Esophagus squamous epithelium (tissue), 5 donors: ENCODE measurements at places on chromosomes 6 and 20.

DNA sequence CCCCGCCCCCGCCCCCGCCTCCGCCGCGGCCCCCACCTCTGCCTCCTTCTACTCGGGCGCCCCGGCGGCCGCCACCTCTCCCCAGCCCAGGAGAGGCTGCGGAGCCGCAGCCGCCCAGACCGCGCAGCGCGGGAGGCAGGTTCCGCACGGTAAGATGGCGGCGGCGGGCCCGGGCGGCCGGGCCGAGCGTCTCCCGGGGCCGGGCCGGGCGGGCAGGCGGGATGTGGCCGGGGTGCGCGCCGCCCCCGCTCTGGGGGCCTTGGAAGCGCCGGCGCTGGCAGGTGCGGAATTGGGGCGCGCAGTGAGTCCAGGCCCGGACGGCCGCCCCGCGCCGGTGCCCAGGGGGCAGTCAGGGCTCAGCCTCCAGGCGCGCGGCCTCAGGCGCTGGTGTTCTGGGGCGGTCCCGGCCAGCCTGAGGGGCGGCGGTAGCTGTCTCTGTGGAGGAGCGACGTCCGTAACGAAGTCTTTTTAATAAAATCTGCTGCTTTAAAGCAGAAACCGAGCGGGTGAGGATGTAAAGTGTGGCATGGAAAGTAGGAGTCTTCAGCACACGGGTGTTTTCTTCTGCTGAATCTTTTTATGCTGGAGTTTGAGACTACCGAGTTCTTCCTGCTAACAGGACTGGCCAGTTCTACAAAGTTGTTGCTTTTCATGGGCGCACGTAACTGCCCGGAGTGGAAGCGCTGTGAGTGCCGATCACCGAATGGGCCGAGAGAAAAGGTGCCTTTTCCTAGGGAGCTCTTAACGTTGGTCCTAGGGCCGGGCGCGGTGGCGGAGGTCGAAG lies at the start of gene GID8:
TSS of gene GID8 (plus strand) at position 43 of the 784 bp plus-strand sequence. CDS start 3,356 bp downstream, outside the sequence.
- no peak for DNase-seq

- DNase-seq: no peak
Measured at GRCh38 chr20:58982406-58983114, 1.5 kb downstream of the NELFCD start.

- no peak for DNase-seq
Measured at GRCh38 chr20:53100476-53100911, 128.3 kb downstream of the TSHZ2 start.

- no peak for DNase-seq
Measured at GRCh38 chr6:43817192-43817591, 47.2 kb downstream of the VEGFA start.

DNA sequence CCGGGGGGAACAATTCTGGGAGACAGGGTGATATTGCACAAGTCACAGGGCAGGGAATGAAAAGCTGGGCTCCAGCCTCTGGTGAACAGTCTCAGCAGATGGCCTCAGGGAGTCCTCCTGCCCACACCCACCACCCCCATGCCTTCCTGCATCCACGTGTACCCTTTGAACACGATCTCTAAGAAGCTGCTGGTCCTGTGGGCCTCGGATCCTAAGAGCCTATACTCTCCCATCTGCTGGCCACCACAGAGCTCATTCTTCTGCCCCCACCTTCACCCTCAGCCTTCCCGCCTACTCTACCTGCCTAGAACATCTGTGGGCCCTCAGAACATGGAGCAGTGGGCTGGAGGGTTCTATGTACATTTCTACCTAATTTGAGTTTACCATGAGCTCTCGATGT lies 60.3 kb downstream of the TRERF1 start:
- no peak for DNase-seq

- DNase-seq: no peak
Measured at GRCh38 chr20:20778676-20779075, 66.2 kb upstream of the RALGAPA2 start.

DNA sequence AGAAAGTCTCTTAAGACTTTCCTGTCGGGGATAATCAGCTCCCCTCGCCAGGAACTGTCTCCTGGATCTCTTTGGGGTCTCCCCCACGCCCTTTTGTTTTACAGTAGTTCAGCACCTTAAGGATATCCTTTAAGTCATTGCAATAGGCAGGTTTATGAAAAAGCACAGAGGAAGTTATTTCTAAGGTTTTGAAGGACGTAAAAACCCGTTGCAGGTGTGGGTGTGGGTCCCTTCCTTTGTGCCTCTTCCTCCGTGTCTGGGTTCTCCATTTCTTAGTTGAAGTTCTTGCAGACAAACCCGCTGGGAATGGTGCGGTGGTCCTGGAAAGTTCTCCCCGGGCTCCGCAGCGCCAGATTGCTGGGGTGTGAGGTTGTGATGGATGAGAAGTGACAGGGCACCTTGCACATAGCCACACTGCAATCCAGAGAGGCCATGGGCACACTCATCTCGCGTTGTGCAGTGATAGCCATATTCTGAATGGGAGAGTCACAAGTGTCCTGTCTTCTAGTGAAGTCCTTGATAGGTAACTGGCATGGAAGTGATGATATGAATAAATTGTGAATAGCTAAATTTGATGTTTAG lies 65.2 kb downstream of the GTF2H5 start:
- no peak for DNase-seq

GRCh38 chr6:121694389-121694788 lies 258.9 kb downstream of the GJA1 start:
- no peak for DNase-seq

GRCh38 chr20:13464702-13465101 lies 174.0 kb downstream of the TASP1 start:
- no peak for DNase-seq

DNA sequence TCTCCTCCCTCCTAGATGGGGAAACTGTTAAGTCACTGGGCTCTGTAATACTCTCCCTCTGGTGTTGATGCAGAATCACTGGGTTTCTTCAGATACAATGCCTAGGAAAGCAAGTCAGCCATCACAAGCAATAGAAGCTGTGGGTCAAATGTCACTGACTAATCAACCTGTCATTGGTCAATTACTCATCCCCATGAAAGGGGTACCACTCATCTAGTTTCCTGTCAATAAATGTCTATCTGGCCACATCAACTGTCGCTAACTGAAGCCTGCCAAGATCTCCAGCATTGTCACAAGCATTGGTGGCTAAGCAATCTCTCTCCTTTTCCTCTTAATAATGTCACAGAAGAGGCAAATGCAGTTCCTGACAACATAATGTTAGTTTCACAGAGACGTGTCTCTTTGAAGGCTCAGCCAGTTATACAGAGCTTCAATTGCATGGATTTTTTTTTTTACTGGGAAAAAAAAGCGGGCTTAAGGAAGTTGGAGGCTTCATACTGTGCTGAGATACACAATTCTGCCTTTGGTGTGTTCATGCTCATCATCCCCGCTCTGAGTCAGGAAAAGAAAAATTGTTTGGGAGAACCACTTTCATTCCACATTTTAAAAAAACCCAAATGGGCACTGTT lies 355.9 kb downstream of the BTBD9 start:
- no peak for DNase-seq

DNA sequence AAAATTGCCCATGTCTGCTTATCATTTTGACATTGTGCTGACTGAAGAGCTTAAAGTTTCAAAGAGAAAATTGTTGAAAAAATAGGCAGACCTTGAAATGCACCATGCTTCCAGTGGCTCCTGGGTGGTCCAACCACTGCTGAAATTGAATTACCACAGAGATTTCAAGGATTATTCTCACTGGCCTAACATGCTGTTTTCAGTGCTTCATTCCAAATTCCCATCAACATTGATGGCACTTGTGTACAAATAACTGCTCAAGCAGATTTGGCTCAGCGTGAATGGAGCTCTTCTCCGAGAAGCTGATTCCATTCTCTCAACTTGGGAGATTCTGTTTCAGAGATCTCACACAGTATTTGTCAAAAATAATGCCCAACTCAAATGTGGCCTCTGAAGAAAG lies 75.5 kb downstream of the LAMA4 start:
- no peak for DNase-seq

- no peak for DNase-seq
Measured at GRCh38 chr20:16393836-16394235, 179.4 kb downstream of the KIF16B start.

DNA sequence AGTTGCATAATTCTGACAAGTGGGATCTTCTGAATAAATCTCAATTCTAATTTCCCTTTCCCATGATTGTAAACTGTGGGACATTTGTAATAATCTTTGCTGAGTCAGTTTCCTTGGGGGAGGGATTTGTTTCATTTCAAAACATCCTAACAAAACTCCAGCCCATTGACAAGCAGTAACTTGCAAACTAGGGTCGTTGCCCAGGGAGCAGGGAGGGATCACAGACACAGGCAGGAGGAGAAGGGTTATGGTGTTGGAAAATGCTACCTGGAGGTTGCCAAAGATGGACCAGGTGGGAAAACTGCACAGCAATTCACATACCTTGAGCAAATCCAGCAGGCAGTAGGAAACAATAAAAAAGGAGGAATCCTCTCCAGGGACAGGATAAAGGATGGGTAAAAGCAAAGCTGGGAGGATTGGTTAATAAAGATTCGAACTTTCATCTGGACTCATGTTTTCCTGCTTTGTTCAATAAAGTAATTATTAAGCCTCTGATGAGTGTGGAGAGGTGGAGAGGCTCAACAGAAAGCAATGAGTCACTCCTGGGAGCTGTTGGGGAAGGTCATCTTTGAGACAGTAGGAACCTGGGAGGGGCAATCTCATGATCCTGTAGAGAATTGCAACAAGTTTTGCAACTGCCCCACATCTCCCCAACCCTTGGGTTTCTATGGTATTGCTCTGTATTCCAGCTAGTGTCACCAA lies 87.3 kb upstream of the AKIRIN2 start:
- no peak for DNase-seq

DNA sequence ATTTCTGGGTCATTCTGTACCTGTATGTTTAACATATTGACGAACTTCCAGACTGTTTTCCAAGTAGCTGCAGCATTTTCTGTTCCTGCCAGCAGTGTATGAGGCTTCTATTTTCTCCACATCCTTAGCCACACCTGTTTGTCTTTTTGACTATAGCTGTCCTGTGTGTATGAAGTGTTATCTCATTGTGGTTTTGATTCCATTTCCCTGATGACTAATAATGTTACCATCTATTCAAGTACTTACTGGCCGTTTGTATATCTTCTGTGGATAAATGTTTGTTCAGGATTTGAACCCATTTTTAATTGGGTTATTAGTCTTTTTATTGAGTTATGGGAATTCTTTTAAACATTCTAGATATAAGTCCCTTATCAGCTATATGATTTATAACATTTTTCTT lies 95.2 kb downstream of the JAG1 start:
- no peak for DNase-seq

- DNase-seq: no peak
Measured at GRCh38 chr20:25491446-25492038, 84.1 kb downstream of the GINS1 start.

GRCh38 chr6:48744948-48745347 lies 634.0 kb upstream of the PTCHD4 start:
- DNase-seq: no peak

GRCh38 chr6:1024587-1024986 lies 287.3 kb upstream of the FOXQ1 start:
- DNase-seq: no peak

DNA sequence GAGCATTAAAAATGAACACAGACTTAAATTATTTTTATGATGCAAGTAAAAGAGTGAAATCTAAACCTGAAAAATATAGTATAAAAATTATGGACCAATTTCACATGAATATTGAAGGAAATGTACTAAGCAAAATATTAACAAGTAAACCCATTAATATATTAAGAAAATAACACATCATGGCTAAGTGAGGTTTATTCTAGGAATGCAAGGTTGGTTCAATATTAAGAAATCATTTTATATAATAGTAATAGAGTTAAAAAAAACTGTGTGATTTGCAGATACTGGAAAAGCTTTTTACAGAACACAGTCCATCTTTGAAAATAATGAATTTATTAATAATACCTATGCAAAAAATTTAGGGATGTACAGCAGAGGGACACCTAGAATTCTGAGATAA lies 20.9 kb downstream of the ZSCAN12 start:
- no peak for DNase-seq

DNA sequence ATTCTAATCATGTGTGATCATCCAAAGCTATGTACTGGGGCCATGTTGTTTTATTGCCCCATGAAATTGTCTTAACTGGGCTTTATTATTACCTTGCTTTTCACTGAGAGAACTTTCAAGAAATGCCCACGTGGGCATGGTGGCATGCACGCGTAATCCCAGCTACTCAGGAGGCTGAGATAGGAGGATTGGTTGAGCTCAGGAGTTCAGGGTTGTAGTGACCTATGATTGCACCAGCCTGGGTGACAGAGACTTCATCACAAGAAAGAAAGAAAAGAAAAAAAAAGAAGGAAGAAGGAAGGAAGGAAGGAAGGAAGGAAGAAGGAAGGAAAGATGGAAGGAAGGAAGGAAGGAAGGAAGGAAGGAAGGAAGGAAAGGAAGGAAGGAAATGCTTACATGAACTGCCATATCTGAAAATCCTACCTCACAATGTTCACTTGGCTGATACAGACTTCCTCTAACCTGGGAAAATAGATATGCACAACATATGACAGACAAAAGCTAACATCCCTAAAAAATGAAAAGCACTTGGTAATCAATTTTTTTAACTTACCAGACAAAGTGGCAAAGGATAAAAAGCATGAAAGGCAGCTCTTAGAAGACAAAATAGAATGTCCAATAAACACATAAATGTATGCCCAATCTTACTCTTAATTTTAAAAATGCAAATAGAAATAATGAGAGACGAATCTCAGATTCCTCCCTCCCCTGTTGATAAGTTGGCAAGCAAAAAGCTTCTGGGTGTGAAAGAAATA lies 25.5 kb upstream of the TMEM244 start:
- DNase-seq: no peak

DNA sequence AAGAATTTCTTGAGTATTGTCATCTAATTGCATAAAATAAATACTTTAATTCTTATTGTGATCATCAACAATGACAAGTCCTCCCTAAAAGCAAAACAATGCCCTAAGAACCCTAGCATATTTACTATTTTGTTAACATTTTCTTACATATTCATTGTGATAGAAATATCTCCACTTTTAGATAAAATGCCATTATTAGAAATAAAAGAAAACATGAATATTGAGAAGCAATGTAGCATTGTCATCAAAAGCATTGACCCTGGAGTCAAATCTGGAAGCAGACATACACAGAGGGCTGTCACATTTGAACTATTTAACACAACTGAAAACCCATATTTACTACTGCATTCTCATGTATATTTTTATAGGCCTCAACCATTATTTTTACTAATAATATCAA lies 257.7 kb downstream of the SYNE1 start:
- DNase-seq: no peak

GRCh38 chr6:161105408-161105807 lies 113.8 kb downstream of the MAP3K4 start:
- DNase-seq: no peak

- DNase-seq: no peak
Measured at GRCh38 chr6:15351631-15352030, 105.8 kb downstream of the JARID2 start.

GRCh38 chr6:137725949-137726348 lies 141.1 kb upstream of the TNFAIP3 start:
- no peak for DNase-seq

GRCh38 chr20:57048027-57048869 lies 218.2 kb downstream of the BMP7 start:
- DNase-seq: no peak
